ENCODE measurements at places on chromosomes 2 and 18. TPM values are rescaled to one million over a fixed set of nuclear protein-coding genes. Genes with fewer than 3 reads are reported as not detected.

PRSS56 gene
- not detected for polyA plus RNA-seq

KIF5C gene
- polyA plus RNA-seq = 4.1 TPM

OR6B2 gene
- polyA plus RNA-seq = not detected

SNED1 gene
- 7.3 TPM for polyA plus RNA-seq

SPATS2L gene
- polyA plus RNA-seq = 151 TPM

IGFBP5 gene
- 274 TPM for polyA plus RNA-seq

MATN3 gene
- polyA plus RNA-seq = 3.7 TPM

TANC1 gene
- polyA plus RNA-seq = 60.1 TPM

SERPINB2 gene
- polyA plus RNA-seq = not detected

CYP27A1 gene
- 52.6 TPM for polyA plus RNA-seq

DLGAP1 gene
- 4.8 TPM for polyA plus RNA-seq

AGXT gene
- 0.06 TPM for polyA plus RNA-seq

PLGLB2 gene
- polyA plus RNA-seq = 5.0 TPM

IL1B gene
- polyA plus RNA-seq = 0.56 TPM

SANBR gene
- polyA plus RNA-seq = 14.0 TPM

LYG1 gene
- polyA plus RNA-seq = 3.6 TPM

NXPH2 gene
- polyA plus RNA-seq = 5.5 TPM

STPG4 gene
- 0.11 TPM for polyA plus RNA-seq

CEP192 gene
- 37.4 TPM for polyA plus RNA-seq

ECEL1 gene
- polyA plus RNA-seq = 11.7 TPM

KLHL41 gene
- 0.99 TPM for polyA plus RNA-seq

PJVK gene
- 15.7 TPM for polyA plus RNA-seq

PROKR1 gene
- polyA plus RNA-seq = 0.27 TPM

CRACDL gene
- polyA plus RNA-seq = 1.5 TPM

CDCA7 gene
- 34.6 TPM for polyA plus RNA-seq

PAIP2B gene
- polyA plus RNA-seq = 18.9 TPM

MYO3B gene
- polyA plus RNA-seq = 9.9 TPM

ESPNL gene
- polyA plus RNA-seq = 0.86 TPM

NAT8 gene
- polyA plus RNA-seq = 0.89 TPM

CRYGD gene
- not detected for polyA plus RNA-seq

All from left renal pelvis (tissue), 4 donors.